ENCODE measurements at places on chromosomes 16 and 17. TPM values are rescaled to one million over a fixed set of nuclear protein-coding genes. Genes with fewer than 3 reads are reported as not detected.

The LGALS9C gene
- not detected for total RNA-seq

The DPEP3 gene
- not detected for total RNA-seq

The HYDIN gene
- total RNA-seq, result 0.27 TPM

The SEZ6L2 gene
- 11.0 TPM for total RNA-seq

The CLEC10A gene
- not detected for total RNA-seq

The TSPOAP1 gene
- not detected for total RNA-seq

The SOCS1 gene
- total RNA-seq, result 5.9 TPM

The ABI3 gene
- not detected for total RNA-seq

The CCL2 gene
- total RNA-seq, result 15.3 TPM

The KRTAP2-3 gene
- total RNA-seq, result not detected

The RPL19 gene
- total RNA-seq, result 4,180 TPM

The CCL7 gene
- not detected for total RNA-seq

The NACA2 gene
- total RNA-seq, result not detected

The PROCA1 gene
- 1.1 TPM for total RNA-seq

The TAC4 gene
- not detected for total RNA-seq

The TBX6 gene
- total RNA-seq, result 0.40 TPM

The GH1 gene
- not detected for total RNA-seq

The FAM117A gene
- total RNA-seq, result 1.2 TPM

The TPSB2 gene
- total RNA-seq, result not detected

The ZNF19 gene
- total RNA-seq, result 2.1 TPM

The BEAN1 gene
- 3.8 TPM for total RNA-seq

The TM4SF5 gene
- 1.2 TPM for total RNA-seq

The APOH gene
- total RNA-seq, result 5.4 TPM

The SLC52A1 gene
- 0.70 TPM for total RNA-seq

The CTRB2 gene
- total RNA-seq, result not detected

The PABPN1L gene
- not detected for total RNA-seq

The ACSM2A gene
- not detected for total RNA-seq

The SLC12A3 gene
- total RNA-seq, result not detected

The RAMP2 gene
- 0.74 TPM for total RNA-seq

All from A549 treated with ZK216348 at 1 μM for 4 hours (cell line).